ENCODE measurements at places on chromosomes 13 and 19. TPM values are rescaled to one million over a fixed set of nuclear protein-coding genes. Genes with fewer than 3 reads are reported as not detected.

Gene WDR88
- total RNA-seq, result not detected

Gene GPR12
- total RNA-seq, result not detected

Gene APLP1
- total RNA-seq, result 25.6 TPM

Gene STOML3
- not detected for total RNA-seq

Gene CCDC70
- total RNA-seq, result not detected

Gene IL12RB1
- 0.32 TPM for total RNA-seq

Gene KLK4
- total RNA-seq, result not detected

Gene SGCG
- 148 TPM for total RNA-seq

Gene VPS36
- 25.3 TPM for total RNA-seq

Gene LILRA5
- total RNA-seq, result 0.66 TPM

Gene COL5A3
- total RNA-seq, result 20.7 TPM

Gene TMEM38A
- 38.7 TPM for total RNA-seq

Gene HSD17B14
- 5.3 TPM for total RNA-seq

Measured in heart right ventricle (tissue), 16 donors.